CD4-positive, alpha-beta T cell treated with Interleukin-6 for 4 hours (primary cell): ENCODE measurements at places on chromosomes 5 and 9.
A peak's percentile ranks its signal among the peaks of the same experiment; 100 is the strongest.

- DNase-seq = no peak
These were observed 369.0 kb upstream of the RFX3 start for GRCh38 chr9:3894772-3895171.

DNA sequence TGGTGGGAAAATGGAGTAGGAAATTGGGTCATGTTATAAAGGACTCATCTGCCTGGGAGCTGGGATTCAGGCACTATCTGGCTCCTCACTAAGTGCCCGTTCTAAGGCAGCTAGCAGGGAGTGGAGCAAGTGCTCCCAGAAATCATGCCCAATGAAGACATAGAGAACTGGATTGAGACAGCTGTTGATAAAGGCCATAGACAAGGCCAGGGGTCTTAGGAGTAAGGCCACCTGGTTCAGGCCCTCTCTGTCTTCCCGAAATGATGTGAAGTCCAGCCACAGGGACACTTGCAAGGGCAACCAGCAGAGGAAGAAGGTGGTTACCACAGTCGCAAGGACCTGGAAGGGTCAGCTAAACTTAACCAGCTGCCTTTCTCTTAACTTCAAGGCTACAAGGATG is 20.1 kb upstream of the SPINK1 start:
- DNase-seq = no peak

- DNase-seq = peak; percentile 34
These were observed 142.5 kb upstream of the RETREG1 start for GRCh38 chr5:16759147-16759773.

DNA sequence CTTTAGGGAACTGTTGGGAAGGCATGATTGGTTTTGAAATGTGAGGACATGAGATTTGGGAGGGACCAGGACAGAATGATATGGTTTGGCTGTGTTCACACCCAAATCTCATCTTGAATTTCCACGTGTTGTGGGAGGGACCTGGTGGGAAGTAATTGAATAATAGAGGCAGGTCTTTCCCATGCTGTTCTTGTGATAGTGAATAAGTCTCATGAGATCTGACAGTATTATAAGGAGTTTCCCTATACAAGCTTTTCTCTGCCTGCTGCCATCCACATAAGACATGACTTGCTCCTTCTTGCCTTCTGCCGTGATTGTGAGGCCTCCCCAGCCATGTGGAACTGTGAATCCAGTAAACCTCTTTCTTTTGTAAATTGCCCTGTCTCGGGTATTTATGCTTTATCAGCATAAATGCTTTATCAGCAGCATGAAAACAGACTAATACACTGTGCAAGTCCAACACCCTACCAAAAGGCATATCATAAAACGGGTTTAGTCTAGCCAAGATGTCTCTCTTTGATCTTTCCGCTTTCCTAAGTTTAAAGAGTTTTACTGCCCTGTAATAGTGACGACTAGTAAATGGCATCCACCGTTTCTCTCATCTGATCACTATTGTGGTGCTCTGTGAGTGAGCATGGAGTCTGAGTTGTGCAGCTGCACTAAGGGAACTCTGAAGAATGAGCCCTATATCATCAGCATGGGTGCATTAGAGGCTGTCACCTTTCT is 12.9 kb upstream of the ZNF782 start:
- no peak for DNase-seq

DNA sequence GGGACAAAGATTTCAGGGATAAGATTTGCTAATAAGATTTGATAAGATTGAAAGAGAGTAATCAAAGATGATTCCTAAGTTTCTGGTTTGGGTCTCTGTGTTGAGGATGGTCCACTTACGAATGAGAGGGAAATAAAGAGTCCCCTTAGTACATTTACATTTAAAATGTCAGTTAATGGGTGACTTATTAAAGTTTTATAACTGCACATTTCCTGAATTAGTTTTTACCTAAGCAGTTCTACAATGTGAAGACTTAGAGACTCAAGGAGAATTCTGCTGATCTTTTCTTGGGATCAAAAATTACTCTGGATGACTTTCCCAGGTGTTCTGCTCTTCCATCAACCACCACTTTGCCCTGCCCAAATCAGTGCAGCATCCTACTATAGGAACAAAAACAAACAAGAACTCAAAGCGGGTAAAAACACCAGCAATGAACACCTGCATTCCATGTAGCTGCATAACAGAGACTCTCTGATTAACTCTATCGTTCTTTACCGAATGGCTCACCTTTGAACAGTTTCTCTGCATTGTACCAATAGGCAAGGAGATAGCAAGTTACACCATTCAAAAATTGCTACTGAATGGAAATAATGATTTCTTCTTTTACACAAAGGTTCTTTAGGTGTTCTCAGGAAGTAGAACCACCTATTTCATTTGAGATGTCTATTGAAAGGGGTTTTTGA is 65.3 kb downstream of the PRLR start:
- no peak for DNase-seq

GRCh38 chr9:32351845-32352244 is 32.6 kb upstream of the ACO1 start:
- DNase-seq = no peak

DNA sequence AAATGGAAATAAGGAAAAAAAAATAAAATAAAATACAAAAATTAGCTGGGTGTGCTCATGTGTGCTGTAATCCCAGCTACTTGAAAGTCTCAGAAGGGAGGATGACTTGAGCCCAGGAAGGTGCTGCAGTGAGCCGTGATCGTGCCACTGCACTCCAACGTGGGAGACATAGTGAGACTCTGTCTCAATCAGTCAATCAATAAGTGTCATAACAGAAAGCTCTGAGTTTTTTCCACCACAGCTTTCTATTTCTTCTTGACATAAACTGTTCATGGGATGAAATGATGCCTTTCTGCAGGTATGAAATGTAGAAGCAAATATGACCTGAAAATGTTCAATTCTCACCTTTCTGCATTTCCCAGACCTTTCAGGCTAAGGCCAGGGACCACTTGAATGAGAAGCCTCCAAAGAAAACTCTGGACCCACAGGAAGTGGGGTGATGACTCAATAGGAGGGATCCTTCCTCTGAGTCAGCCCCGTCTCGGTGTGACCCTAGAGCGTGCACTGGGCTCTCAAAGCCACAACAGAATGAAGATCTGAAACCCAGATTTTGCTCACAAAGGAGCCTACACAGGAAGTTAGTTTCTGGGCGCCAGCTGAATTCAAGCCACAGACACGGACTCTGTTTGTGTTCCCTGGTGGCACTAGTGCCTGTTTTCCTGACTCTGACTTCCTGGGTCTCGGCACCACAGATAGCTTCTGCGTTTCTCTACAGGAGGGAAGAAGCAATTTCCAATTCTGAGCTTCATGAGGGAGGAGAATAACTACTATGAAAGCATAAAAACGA is 62.0 kb downstream of the ANKH start:
- DNase-seq = peak; percentile 84

DNA sequence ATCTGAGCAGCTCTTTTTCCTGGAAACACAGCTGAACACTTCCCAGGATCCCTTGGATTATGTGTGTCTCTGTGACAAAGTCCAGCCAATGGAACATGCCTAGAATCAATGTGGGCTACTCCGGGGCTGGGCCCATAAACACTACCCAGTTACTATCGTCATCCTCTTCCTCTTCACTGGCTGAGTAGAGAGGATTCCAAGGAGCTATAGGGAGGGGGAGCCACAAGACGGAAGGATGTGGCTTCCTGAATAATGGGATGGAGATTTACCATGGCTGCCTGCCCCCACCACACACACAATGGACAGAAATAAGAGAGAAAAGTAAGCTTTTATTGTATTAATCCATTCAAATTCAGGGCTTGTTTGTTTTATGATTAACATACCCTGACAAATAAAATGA is 22.1 kb upstream of the TAS2R1 start:
- no peak for DNase-seq

DNA sequence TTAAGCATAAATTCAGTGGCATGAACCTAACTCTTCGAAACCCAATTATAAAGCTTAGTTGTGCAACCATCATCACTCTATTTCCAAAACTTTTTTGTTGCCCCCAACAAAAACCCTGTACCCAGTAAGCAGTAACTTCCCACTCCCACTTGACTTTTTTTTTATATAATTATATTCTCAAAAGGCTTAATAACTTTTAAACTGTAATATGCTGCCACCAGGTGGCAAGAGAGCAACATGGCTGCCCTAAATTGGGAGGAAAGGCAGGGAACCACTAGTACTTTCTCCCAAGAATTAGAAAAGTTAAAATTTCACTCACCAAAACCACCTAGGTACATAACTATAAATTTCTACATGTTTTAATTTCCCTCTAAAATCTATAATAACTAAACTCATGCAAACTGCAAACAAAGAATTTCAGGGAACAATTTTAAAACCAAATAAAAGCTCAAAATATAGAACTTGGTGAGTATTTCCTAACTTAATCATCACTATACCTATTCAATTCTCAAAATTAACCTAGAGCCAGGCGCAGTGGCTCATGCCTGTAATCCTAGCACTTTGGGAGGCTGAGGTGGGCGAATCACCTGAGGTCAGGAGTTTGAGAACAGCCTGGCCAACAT is 50.2 kb upstream of the RNF38 start:
- DNase-seq = peak; percentile 52

DNA sequence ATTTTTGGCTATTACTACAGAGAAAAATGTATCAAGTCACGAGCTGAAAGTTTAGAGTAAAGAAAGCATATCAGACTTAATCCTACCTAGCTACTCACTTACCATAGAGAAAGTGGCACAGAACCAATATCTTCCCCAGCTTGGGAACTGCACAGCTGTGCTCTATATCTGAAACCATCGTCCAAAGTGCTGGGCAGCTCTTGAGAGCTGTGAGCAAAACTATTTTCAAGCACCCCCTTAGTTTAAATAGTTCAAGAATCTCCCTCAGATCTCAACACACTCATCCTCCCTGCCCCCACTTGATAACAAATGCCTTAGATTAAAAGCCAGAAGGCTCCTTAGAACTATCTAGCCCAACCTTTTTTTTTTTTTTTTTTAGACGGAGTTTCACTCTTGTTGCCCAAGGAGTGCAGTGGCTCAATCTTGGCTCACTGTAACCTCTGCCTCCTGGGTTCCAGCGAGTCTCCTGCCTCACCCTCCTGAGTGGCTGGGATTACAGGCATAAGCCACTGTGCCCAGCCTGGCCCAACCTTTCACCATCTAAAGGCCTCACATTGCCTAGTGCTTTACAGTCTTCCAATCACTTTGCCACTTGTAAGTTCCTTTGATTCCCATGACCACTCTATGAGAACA is 94.2 kb upstream of the APC start:
- DNase-seq = no peak

- no peak for DNase-seq
These were observed 91.3 kb downstream of the COMMD10 start for GRCh38 chr5:116176121-116176520.

DNA sequence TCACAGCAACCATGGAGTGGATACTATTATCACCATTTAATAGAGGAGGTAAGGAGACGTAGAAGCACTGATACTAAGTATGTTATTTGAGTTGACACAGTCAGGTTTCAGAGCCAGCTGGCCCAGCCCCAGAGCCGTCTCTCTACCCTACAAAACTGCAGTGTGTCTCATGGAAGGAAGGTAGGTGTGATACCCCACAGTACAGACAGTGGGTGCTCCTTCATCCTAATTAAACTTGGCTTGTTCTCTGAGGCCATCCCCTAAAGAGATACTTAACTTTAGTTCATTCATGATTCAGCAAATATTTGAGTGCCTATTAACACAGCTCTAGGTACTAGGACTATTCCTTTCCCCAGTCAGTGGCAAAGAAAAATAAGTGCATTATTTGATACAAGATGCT is 22.6 kb downstream of the PIP5K1B start:
- no peak for DNase-seq

DNA sequence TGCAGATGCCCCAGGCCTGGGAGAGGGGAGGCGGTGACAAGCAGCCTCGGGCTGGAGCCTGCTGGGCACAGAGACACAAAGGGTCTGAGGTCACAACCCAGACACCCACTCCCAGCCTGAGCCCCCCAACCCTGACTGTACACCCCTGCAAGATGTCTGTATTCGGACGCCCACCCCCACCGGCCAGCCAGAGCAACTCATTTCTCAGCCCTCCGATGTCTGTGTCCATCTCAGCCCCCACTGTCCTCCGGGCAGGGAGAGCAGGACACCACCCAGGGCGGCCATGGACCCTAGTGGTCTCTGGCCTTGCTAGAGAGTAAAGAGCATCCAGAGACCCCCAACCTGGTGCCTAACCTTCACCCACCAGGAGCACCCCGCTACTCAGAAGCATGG is 3.9 kb downstream of the LCN12 start:
- DNase-seq = no peak

- no peak for DNase-seq
These were observed 27.3 kb upstream of the TTC23L start for GRCh38 chr5:34811706-34812105.

DNA sequence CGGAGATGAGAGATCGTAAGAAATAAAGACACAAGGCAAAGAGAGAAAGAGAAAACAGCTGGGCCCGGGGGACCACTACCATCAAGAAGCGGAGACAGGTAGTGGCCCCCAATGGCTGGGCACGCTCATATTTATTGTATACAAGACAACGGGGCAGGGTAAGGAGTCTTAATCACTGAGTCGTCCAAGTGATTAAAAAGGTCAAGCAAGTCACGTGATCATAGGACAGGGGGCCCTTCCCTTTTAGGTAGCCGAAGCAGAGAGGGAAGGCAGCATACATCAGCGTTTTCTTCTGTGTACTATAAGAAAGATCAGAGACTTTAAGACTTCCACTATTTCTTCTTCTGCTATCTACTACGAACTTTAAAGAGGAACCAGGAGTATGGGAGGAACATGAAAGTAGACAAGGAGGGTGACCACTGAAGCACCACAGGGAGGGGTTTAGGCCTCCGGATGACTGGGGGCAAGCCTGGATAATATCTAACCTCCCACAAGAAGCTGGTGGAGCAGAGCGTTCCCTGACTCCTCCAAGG is 24.6 kb upstream of the QSOX2 start:
- no peak for DNase-seq

GRCh38 chr9:135214054-135214640 is 126.7 kb downstream of the OLFM1 start:
- DNase-seq = no peak

- no peak for DNase-seq
These were observed 225.9 kb upstream of the NR4A3 start for GRCh38 chr9:99595796-99596195.

- no peak for DNase-seq
These were observed 30.9 kb downstream of the YIPF5 start for GRCh38 chr5:144139586-144139985.

DNA sequence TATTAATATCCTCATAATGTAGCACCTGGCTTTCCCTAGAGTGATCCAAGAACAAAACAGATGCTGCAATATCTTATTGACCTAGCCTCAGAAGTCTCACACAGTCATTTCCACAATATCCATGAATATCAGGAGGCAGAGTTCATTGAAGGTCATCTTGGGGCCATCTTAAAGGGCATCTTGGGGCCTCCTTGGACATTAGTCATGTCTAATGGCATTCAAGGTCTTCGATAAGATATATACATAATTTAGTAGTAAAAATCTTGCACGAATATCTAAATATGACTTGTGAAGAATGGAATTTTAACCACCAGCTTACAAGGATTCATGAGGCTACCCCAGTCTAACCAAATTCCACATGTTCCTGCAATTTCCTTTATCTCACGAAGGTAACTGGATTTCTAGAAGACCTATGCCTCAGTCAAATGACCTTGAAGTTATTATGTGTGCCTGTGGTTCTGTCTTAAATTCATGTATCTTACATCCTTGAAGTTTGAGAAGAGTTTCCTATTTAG is 163.6 kb upstream of the SPEF2 start:
- no peak for DNase-seq

GRCh38 chr5:40652441-40653220 is 27.1 kb upstream of the PTGER4 start:
- peak; percentile 30 for DNase-seq

- no peak for DNase-seq
These were observed 192.9 kb downstream of the PIK3R1 start for GRCh38 chr5:68408345-68408871.

GRCh38 chr5:151107084-151107483 is 26.2 kb upstream of the TNIP1 start:
- DNase-seq = no peak

GRCh38 chr9:27029186-27029585 is 23.7 kb upstream of the LRRC19 start:
- DNase-seq = no peak
